T-cell (primary cell): ENCODE measurements at places on chromosomes 3 and 15.
A peak's percentile ranks its signal among the peaks of the same experiment; 100 is the strongest.

- H3K27me3 ChIP-seq: no peaks in the 10 kb centered on the region
- no peak overlapping the region for H3K27ac ChIP-seq
- DNase-seq: no peak
- no peaks in the 10 kb centered on the region for H3K36me3 ChIP-seq
Observed at GRCh38 chr3:173502983-173503568, 105.5 kb downstream of the NLGN1 start.

GRCh38 chr3:160945336-160945735, 159.8 kb downstream of the B3GALNT1 start:
- no peaks in the 10 kb centered on the region for H3K27me3 ChIP-seq
- no peak overlapping the region for H3K4me3 ChIP-seq

- peaks cover 22% of the 10 kb centered on the region for H3K4me1 ChIP-seq
- H3K27me3 ChIP-seq: no peaks in the 10 kb centered on the region
- no peak for DNase-seq
- H3K27ac ChIP-seq: peak overlapping the region; percentile 61
Observed at GRCh38 chr15:52683580-52683979, 4.4 kb upstream of the ATOSA start.

GRCh38 chr3:56415652-56416051, 52.6 kb downstream of the ERC2 start:
- no peak overlapping the region for H3K4me3 ChIP-seq
- no peak overlapping the region for H3K27ac ChIP-seq
- H3K36me3 ChIP-seq: no peaks in the 10 kb centered on the region
- no peak for DNase-seq
- no peaks in the 10 kb centered on the region for H3K27me3 ChIP-seq

- H3K27ac ChIP-seq: no peak overlapping the region
- no peaks in the 10 kb centered on the region for H3K27me3 ChIP-seq
- H3K36me3 ChIP-seq: no peaks in the 10 kb centered on the region
- no peak for DNase-seq
Observed at GRCh38 chr15:40790718-40791117, 16.2 kb upstream of the ZFYVE19 start.

DNA sequence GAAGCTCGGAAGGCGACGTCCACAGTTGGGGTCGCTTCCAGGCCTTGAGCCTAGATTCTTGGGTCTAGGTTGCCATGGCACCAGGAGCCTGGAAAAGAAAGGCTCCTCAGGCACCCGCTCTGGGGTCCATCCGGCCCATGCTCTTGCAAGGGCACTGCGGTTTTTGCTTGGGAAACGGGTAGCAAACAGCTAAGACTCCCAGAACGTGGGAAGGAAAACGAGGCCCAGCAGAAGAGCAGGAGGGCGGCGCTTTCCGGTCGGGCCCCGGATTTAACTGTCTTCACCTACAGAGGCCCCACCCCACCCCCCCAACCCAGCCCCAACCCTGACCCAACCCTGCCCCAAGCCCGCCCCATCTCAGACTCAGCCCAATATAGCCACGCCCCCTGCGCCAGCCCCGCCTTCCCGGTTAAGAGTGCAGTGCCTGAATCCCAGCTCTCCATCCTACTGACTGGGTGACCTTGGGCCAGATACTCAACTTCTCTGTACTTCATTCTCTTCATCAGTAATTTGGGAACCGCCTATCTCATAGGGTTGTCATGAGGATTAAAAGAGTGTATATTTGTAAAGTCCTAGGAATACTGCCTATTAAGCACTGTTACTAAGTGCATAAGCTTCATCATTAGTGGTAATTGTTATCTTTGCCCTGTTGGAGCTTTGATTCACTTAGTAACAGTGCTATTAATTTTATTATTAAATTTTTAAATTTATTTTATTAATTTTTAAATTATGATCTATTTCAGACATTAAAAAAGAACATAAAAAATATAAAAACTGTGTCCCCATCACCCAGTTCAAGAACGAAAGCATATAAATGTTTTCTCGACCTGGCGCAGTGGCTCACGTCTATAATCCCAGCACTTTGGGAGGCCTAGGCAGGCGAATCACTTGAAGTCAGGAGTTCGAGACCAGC, 28.4 kb upstream of the SMAD6 start:
- no peak for DNase-seq
- H3K36me3 ChIP-seq: no peaks in the 10 kb centered on the region
- no peak overlapping the region for H3K4me3 ChIP-seq

DNA sequence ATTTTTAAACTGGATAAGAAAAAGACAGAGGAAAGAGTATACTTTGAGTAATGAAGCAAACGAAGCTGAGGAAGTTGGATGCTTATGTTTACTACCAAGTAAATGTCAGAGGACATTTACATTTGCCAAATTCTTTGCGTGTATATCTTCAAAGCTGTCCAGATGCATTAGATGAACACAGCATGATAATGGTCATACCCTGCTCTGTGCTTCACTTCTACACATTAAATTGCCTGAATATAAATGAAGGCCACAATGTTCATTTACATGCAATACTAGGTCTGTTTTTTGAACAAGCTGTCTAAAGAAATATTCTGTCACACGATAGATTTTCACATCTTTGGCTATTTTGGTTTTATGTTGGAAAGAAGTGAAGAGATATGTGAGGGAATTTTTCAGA, 405.8 kb upstream of the ADAMTS9 start:
- H3K4me1 ChIP-seq: no peaks in the 10 kb centered on the region
- H3K4me3 ChIP-seq: no peak overlapping the region
- DNase-seq: no peak

GRCh38 chr3:118180853-118181252, 853.8 kb downstream of the IGSF11 start:
- no peaks in the 10 kb centered on the region for H3K36me3 ChIP-seq
- H3K27ac ChIP-seq: no peak overlapping the region
- no peaks in the 10 kb centered on the region for H3K27me3 ChIP-seq
- no peak for DNase-seq
- no peaks in the 10 kb centered on the region for H3K4me1 ChIP-seq
- H3K4me3 ChIP-seq: no peak overlapping the region

- no peak within 1 kb of the TSS for H3K27ac ChIP-seq
- no peaks in the 10 kb centered on the region for H3K27me3 ChIP-seq
- no peak within 1 kb of the TSS for H3K4me3 ChIP-seq
- no peaks in the 10 kb centered on the region for H3K36me3 ChIP-seq
Observed at GRCh38 chr3:171842864-171843518, at the start of gene TMEM212. TSS of gene TMEM212 (plus strand) at chr3:171843349. CDS start at chr3:171843384, 35 bp downstream.

GRCh38 chr3:37715358-37715757, 146.3 kb upstream of the CTDSPL start:
- peaks cover 16% of the 10 kb centered on the region for H3K27me3 ChIP-seq
- H3K4me3 ChIP-seq: no peak overlapping the region
- no peak for DNase-seq
- H3K36me3 ChIP-seq: no peaks in the 10 kb centered on the region
- no peak overlapping the region for H3K27ac ChIP-seq

DNA sequence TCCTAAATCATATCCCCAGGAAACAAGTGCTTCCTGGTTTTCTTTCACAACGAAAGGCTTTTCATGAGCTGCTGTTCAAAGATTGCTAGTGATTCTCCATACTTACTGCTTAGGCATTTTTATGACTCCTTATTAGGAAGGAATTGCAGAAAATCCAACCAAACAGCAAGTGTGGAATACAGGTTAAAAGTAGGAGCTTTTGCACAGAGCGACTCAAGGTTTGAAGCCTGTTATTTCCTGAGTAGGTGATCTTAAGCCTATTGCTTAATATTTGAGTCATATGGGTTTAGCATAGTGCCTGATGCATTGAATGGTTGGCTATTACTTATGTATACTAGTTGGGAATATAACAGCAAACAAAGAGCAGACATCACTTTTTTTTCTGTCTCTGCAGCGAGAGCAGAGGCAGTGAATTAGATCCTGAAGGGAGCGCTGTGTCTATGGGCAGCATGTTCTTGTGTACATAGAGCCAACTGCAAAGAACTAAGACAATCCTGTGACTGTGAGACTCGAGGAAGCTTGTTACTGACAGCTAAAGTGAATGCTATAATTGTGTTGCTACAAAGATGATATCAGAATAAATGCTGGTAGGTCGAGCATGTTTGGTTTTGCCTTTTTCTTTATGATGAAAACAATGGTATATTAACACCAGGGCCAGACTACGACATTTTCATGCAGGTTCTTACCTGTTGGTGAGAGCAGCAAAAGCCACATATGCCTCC, 6.3 kb downstream of the TM4SF1 start:
- no peaks in the 10 kb centered on the region for H3K36me3 ChIP-seq
- DNase-seq: no peak
- H3K27me3 ChIP-seq: no peaks in the 10 kb centered on the region
- no peak overlapping the region for H3K27ac ChIP-seq
- H3K4me3 ChIP-seq: no peak overlapping the region
- no peaks in the 10 kb centered on the region for H3K4me1 ChIP-seq

DNA sequence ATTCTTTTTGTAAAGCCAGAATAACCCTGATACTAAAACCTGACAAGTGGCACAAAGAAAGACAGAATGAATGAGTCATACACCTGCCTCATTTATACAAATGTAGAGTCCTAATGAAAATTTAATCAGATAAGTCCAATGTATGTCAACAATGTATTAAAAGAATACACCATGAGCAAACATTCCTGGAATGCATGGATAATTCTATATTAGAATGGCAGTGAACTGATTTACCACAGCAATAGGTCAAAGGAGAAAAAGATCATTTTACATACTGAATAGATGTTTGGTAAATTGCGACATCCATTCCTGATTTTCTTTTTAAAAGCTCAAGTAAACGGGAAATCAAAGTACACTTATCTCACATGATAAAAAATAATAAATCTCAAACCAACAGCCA, 11.2 kb upstream of the LOXL1 start:
- no peak overlapping the region for H3K27ac ChIP-seq
- H3K4me3 ChIP-seq: no peak overlapping the region
- H3K4me1 ChIP-seq: peaks cover 12% of the 10 kb centered on the region
- peaks cover 7% of the 10 kb centered on the region for H3K36me3 ChIP-seq
- no peak for DNase-seq

- no peak overlapping the region for H3K27ac ChIP-seq
- no peaks in the 10 kb centered on the region for H3K36me3 ChIP-seq
- H3K4me1 ChIP-seq: no peaks in the 10 kb centered on the region
- DNase-seq: no peak
Observed at GRCh38 chr3:145557405-145557804, 603.6 kb downstream of the PLOD2 start.

GRCh38 chr15:70474471-70475406, 288.6 kb downstream of the UACA start:
- H3K4me3 ChIP-seq: peak overlapping the region; percentile 40
- H3K4me1 ChIP-seq: peaks cover 39% of the 10 kb centered on the region
- H3K27ac ChIP-seq: no peak overlapping the region
- no peaks in the 10 kb centered on the region for H3K27me3 ChIP-seq
- DNase-seq: no peak

GRCh38 chr3:59660376-59660775, 610.6 kb upstream of the CFAP20DC start:
- no peak overlapping the region for H3K4me3 ChIP-seq
- H3K4me1 ChIP-seq: no peaks in the 10 kb centered on the region
- no peak overlapping the region for H3K27ac ChIP-seq
- DNase-seq: no peak
- H3K27me3 ChIP-seq: no peaks in the 10 kb centered on the region
- H3K36me3 ChIP-seq: no peaks in the 10 kb centered on the region

DNA sequence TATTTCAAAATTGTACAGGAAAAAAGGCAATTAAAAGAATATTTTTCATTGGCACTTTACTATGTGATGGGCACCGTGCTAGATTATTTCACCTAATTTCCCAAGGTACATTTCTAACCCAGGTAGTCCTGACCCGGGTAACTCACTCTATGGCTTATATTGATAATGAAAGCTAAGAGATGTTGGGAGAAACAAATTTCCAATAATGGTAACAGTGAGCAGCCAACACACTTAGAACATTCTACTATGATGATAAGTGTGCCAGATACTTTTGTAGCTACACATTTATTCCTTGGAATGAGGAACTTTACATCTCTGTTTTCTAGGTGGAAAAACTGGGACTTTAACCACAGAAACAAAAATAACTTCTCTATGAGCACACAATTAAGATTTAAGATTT, 7.5 kb downstream of the CCNL1 start:
- peaks cover 97% of the 10 kb centered on the region for H3K36me3 ChIP-seq
- DNase-seq: no peak
- peak overlapping the region; percentile 32 for H3K27ac ChIP-seq
- peaks cover 35% of the 10 kb centered on the region for H3K4me1 ChIP-seq
- no peaks in the 10 kb centered on the region for H3K27me3 ChIP-seq
- H3K4me3 ChIP-seq: no peak overlapping the region

DNA sequence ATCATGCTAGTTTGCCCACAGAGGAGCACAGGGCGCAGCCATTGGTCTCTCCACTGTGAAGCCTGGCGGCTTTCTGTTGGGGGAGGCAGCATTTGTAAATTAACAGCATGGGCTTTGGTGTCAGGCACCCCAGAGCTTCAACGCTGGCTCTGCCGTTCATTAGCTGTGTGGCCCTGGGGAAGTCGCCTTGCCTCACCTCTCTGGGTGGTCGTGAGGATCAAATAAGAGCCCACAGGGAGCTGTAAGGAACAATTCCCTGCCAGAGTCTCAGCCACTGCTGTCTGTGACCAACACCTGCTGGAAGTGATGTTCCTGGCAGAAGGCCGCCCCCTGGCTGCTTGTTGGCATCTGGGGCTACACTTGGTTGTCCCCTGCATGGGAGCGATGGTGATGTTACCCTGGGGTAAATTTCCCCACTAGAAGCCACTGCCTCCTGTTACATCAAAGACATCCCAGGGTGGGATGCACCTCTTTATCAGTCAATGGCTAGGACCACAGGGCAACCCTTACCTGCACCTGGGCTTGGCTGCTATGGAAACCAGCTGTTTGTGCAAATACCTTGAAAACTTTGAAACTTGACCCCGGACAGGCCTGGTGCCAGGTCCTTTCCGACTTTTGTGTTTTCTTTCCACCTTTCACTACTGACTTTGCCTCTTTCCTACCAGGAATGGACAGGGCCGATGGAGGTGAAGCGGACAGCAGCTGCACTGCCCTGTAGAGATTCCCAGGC, 36.9 kb downstream of the DNASE1L3 start:
- H3K4me1 ChIP-seq: peaks cover 22% of the 10 kb centered on the region
- H3K27me3 ChIP-seq: peaks cover 30% of the 10 kb centered on the region
- DNase-seq: peak; percentile 51
- no peaks in the 10 kb centered on the region for H3K36me3 ChIP-seq
- no peak overlapping the region for H3K27ac ChIP-seq
- no peak overlapping the region for H3K4me3 ChIP-seq

GRCh38 chr3:194269610-194270145, 81.5 kb downstream of the CPN2 start:
- H3K27me3 ChIP-seq: peaks cover 31% of the 10 kb centered on the region
- no peaks in the 10 kb centered on the region for H3K36me3 ChIP-seq
- no peaks in the 10 kb centered on the region for H3K4me1 ChIP-seq
- H3K27ac ChIP-seq: no peak overlapping the region

GRCh38 chr3:177930771-177931170, 605.5 kb upstream of the KCNMB2 start:
- H3K27ac ChIP-seq: no peak overlapping the region
- H3K4me1 ChIP-seq: no peaks in the 10 kb centered on the region

- DNase-seq: no peak
- no peak overlapping the region for H3K27ac ChIP-seq
- H3K4me1 ChIP-seq: peaks cover 32% of the 10 kb centered on the region
- no peaks in the 10 kb centered on the region for H3K36me3 ChIP-seq
Observed at GRCh38 chr3:56691165-56692000, 8.3 kb upstream of the TASOR start.

GRCh38 chr3:42013691-42014457, 52.0 kb upstream of the ULK4 start:
- peak overlapping the region; percentile 39 for H3K27ac ChIP-seq
- peaks cover 31% of the 10 kb centered on the region for H3K4me1 ChIP-seq
- H3K36me3 ChIP-seq: no peaks in the 10 kb centered on the region
- no peaks in the 10 kb centered on the region for H3K27me3 ChIP-seq
- peak overlapping the region; percentile 68 for H3K4me3 ChIP-seq

GRCh38 chr15:58556541-58556940, 124.8 kb downstream of the LIPC start:
- no peaks in the 10 kb centered on the region for H3K36me3 ChIP-seq
- no peak overlapping the region for H3K4me3 ChIP-seq
